ENCODE measurements at places on chromosomes 1 and 21.

- no peak for DNase-seq
Measured at GRCh38 chr1:212951947-212952640, 1.8 kb downstream of the VASH2 start.

- no peak for DNase-seq
Measured at GRCh38 chr1:161207173-161207572, 5.0 kb downstream of the NDUFS2 start.

DNA sequence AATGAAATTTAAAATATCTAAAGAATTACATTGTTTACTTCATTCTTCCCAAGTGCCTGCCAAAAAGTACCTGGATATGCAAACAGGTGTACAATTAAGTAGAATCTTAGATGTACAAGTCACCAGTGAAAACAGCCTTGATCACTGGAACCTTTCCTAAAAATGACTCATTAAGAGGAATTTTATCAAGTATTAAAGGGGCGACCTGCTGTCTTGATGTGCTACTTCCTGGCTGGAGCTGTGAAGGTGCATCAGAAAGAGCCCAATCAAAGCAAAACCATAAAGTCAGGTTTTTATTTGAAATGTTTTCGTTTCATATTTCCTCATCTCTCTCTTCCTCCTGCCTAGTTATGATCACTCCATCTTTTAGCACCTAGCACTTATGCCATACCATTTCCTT, 33.4 kb downstream of the IFI44 start:
- DNase-seq: no peak

- DNase-seq: no peak
Measured at GRCh38 chr1:51219022-51219421, 17.1 kb upstream of the RNF11 start.

DNA sequence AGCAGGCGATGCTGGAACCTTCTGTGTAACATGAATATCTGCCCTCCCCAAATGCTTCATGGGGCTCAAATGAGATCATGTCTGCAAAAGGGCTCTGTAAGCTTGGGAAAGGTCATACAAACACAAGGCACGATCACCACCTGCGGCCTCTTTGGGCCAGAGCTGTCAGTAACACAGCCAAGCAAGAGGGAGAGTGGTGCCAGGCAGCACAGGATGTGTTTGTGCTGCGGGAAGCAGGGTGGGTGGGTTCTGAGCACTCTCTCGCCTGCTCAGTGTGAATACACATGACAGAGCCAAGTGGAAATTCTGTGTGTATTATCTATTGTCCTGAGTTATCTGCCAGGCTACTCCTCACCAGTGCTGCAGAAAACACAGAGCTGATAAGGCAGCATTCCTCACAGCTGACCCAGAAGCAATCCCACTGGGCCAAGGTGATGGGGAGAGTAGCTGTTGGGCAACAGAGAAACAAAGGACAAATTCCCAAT, 101.2 kb downstream of the LAMC2 start:
- no peak for DNase-seq

- DNase-seq: no peak
Measured at GRCh38 chr21:35375115-35375514, 326.0 kb upstream of the RUNX1 start.

All from stimulated activated CD8-positive, alpha-beta memory T cell treated with anti-CD3 and anti-CD28 coated beads, Interleukin-4, amount 100 ng/mL, for 4 hours (primary cell).